ENCODE measurements at places on chromosomes 12 and 14. TPM values are rescaled to one million over a fixed set of nuclear protein-coding genes. Genes with fewer than 3 reads are reported as not detected.

- no peak for DNase-seq
Measured at GRCh38 chr12:58773986-58774385, 146.3 kb downstream of the LRIG3 start.

DNA sequence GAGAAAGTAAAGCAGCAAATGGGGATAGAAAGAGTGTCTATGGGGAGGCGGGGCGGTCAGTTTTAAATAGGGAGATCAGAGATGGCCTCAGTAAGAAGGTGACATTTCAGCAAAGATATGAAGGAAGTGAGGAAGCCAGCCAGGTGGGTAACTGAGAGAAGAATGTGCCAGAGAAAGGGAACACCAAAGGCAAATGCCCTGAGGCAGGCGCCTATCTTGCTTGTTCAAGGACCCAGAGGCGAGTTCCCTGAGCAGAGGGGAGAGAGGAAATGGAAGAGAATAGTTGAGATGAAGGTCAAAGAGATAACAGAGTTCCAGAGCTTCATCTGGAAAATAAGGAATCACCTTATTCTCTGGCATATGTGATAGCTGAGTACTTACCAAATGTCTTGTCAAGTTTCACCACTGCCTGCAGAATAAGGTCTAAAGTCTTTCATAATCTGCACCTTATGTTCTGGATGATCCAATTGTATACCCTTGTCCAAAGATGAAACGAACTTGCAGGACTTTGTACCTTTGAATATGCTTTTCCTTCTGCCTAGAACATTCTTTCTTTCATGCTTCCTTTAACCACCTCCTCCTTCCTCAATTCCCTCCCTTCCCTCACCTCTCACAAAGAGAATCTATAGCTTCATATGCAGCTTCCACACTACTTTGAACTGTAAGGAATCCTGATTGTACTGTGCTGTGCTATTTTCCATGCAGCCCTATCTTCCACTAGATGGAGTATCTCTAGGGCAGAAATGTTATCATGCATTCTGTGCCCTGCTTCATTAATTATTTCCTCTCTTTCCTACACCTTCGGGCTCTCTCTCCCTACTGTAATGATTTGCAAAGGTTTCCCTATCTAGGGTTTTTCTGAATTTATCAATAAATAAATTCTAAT is 38.5 kb downstream of the GNPTAB start:
- DNase-seq: no peak

- no peak for DNase-seq
Measured at GRCh38 chr12:121603581-121603980, 22.7 kb upstream of the ORAI1 start.

- DNase-seq: no peak
Measured at GRCh38 chr12:71810921-71811320, 28.6 kb upstream of the TBC1D15 start.

- no peak for DNase-seq
Measured at GRCh38 chr12:75908961-75909605, 122.5 kb downstream of the PHLDA1 start.

DNA sequence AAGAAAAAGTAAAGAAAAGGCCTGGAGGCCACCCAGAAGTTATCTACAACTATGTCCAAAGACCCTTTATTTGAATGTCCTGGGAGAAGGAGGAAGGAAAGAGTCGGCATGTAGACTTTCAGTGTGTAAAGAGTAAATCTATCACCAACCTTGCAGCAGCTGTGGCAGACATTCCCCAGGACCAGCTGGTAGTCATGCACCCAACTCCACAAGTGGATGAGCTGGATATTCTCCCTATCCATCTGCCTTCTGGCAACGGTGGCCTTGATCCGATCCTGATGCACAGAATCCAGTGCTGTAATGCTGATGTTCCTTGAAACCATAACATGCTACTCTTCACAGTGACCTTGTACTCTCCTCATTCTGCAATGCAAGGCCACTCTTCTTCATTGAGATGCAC is 27.3 kb downstream of the KRT76 start:
- no peak for DNase-seq

DNA sequence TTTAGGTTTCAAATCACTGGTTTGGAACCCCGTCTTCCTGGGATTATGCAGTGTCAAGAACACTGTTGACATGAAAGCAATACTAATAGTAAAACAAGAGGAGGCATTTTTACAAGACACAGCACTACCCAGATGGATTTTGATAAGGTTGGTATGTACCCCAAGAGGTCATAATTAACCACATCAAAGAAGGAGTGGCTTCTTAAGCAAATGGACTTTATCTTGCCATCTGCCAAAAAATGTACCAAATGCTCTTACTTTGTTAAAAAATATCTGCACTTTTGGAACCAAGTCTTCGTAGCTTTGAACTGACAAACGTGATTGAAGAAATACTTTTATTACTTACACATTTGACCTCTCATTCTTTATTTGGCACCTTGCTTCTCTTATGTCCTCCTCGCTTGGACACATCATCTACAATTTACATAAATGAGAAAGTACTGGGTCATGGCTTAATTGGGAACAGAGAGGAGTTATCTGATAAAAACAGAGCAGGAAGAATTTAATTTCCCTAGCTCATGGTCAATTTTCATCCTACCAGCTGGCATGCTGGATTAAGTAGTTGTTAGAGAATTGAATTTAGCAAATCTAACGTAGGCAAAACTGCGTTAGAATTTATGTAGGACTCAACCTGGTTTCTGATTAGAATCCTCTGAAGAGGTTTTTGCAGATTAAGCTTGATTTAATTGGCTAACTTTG is 54.5 kb upstream of the PRICKLE1 start:
- DNase-seq: no peak

DNA sequence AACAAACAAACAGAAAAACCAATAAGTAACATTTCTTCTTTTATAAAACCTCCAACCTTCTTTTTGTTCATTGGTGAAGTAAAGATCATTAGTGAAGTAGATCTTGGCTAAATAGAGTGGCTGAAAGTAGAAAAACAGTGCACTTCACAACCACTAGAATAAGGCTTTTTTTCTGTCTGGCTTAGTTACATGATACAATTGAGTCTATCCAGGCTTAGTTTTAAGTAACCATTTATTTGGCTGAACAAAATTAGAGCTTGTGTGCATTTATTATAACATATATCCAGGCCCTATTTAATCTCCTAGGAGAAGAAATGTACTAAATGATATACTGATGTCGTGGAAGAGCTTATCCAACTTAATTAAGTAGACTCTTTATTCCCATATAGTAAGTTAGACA is 65.8 kb upstream of the STK38L start:
- DNase-seq: no peak

GRCh38 chr12:115102450-115102849 is 418.5 kb upstream of the TBX3 start:
- DNase-seq: no peak

DNA sequence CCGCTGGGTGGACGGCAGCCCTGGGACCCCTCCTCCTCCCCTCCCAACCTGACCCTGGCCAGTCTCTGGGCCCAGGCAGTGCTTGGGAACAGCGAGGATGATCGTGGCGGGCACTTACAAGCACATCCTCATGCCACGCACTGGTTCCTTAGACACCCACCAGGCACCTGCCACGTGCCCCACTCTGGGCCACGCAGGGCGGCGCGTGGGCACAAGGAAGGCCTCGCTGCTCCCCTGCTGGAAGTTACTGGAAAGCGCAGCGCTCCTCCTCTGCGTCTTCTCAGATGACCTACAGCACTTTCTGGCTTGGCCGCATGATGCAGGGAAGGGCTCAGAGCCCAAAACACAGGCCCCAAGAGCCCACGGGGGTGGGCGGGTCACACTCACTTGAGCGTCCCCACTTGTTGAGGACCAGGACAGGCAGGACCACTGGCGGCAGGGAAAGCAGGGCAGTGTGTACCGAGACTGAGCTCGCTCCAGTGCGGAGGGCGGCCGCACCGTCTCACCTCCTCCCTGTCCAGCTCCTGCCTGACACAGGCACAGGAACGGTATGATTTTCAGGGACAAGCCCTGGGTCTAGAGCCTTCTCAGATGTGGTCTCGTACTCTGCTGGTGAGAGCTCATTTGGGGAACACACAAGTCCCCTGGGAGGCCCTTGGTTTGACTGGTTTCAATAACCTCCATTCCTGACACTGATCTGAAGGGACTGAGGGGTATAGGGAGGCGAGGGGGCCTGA is 128.3 kb upstream of the EVL start:
- DNase-seq: no peak

Gene CYP46A1
- total RNA-seq: 10.8 TPM

Gene ACOT4
- not detected for total RNA-seq

Gene ALDH1L2
- total RNA-seq: 0.31 TPM

Gene GDF3
- total RNA-seq: not detected
